ENCODE measurements at places on chromosomes 12 and 14.

DNA sequence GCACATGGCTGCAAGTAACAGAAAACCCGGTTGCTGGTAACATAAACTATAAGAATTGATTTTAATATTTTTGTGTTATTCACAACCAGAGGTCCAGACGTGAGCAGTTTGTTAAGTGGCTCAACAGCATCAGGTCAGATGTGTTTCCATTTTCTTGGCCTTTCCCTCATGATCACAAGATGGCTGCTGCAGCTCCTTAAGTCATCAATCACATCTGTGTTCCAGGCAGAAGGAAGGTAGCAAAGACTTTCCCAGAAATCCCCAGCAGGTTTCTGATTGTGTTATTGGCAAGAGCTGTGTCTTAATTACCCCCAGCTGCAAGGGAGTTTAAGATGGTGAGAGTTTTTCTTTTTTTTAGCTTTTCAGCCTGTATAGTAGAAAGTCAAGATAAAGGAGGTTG is 40.4 kb upstream of the MYL2 start:
- no peak for DNase-seq

DNA sequence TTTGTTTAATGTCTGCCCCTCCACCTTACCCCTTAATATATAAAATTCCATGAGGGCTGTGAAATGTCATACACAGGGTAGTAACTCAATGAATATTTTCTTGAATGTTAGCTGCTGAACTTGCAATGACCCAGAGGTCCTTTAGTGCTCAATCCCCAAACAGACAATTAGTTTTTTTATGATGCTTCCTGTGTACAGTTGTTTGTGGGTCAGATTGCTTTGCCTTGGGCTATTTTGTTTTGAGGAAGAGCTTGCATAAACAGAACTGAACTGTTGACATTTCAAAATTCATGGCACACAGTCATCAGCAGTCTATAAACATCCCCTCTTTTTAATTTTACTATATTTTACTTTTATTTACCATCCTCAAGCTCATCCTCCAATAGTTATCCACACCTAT is 820.5 kb upstream of the SEL1L start:
- no peak for DNase-seq

DNA sequence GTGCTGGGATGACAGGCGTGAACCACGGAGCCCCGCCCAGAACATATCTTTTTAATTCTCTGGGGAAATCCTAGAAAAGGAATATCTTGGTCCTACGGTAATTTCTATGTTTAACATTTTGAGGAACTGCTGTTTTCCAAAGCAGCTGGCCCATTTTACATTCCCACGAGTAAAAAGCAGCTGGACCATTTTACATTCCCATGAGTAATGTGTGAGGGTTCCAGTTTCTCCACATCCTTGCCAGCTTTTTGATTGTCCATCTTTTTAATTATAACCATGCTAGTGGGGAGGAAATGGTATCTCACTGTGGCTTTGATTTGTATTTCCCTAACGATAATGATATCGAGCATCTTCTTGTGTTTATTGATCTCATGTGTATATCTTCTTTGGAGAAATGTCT is 4.4 kb upstream of the P2RX4 start:
- DNase-seq: no peak

GRCh38 chr12:23503544-23503943 is 445.9 kb downstream of the SOX5 start:
- no peak for DNase-seq

- no peak for DNase-seq
Observed at GRCh38 chr14:50904719-50905118, 32.9 kb downstream of the ABHD12B start.

Measured in suppressor macrophage treated with lipopolysaccharide for 4 hours (primary cell).